ENCODE measurements at places on chromosomes 16 and 17.
A peak's percentile ranks its signal among the peaks of the same experiment; 100 is the strongest.

DNA sequence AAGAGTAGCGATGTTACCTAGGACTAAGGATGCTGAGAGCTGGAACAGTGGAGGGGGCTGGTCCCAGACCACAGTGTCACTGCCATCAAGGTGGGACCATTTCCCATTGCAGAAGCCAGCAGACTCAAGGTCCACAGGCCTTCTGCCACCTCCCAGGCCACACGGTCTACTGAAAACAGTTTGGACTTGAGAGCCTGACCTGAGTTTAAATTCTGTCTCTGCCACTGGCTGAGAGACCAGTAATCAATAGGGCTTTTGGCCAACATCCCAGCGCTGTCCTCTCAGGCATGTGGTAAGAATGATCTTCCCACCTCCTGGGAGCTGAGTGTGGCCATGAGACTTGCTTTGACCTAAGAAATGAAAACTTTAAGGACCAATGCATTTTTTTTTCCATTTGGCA lies 331.4 kb upstream of the CDH5 start:
- DNase-seq, result no peak

- no peak for DNase-seq
Measured at GRCh38 chr16:56560447-56560846, 4.4 kb upstream of the MT4 start.

DNA sequence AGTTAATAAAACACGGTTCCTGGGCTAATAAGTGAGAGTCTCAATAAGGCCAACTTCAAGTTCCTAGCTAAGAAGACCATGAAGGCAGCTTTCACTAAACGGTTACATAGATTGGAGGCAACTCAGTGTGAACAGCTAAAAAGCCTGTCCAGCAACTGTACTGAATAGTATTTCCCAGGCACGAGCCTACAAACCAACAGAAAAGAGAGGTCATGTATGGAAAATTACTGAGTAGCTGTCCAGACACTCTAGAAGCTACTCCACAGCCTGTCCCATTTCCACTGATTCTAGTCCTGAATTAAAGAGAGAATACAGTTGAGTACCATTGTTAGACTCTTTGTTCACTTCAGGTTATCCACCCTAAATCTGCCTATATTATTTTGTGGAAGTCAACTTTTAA lies 36.5 kb upstream of the C17orf78 start:
- DNase-seq, result no peak

DNA sequence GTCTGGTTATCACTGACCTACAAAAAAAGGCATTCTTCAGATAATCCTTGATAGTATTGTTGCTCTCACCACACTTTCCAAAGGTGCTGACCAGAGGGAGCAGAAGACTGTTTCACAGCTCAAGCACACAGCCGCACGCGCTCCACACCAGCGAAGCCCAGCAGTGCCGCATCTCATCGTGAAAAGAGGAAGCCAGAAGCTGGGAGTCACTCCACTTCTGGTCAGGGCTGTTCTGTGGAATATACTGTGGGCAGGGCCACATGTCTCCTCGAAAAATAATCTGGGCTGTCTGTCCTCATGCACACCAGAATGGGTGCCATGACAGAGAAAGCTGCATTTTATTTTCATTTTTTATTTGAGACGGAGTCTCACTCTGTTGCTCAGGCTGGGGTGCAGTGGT lies 7.3 kb upstream of the PRSS36 start:
- no peak for DNase-seq

DNA sequence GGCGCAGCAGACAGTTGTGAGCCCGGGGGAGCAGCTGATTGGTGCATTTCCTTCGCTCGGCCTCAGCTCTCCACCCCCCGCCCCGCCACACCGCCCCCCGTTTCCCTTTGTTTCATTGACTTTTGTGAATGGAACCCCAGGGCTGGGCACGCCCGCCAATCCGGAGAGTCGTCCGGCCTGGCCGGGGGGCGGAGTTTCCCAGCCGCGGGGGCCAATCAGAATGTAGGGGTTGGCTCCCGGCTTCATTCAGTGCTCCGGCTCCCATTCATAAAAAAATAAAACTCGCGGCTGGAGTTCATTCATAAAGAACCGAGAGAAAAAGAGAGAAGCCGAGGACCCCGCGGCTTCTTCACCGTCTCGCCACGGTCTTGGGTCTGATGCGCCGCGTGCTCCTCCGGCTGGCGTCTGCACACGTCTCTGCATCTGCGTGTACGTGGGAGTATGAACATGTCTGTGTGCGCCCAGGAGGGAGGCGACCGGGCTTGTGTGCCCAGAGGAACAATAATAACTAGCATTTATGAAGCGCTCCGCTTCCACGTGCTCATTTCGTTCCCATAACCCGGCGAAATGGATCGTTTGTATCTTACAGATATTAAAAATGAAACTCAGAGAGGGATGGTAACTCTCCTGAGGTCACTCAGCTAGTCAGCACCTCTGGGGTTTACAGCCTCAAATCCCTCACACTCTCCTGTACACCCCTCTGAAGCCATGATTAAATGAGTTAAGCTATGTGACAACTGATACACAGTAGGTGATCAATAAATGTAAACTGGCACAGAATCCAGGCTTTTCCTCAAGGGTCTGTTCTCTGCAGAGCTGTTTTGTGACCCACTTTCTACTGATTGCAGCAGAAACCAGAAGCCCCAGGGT lies at the start of gene ETV4:
ETV4 (minus strand) TSS at position 22 of the 870 bp plus-strand sequence. CDS start 723 bp downstream, outside the sequence.
- peak; percentile 85 for DNase-seq

All from activated effector memory CD4-positive, alpha-beta T cell treated with Interleukin-2 at 50 U/mL for 16 hours (primary cell).